Mesenchymal stem cell (in vitro differentiated cells and primary cell): ENCODE measurements at places on chromosomes 7 and 10.

- no peak for DNase-seq
Measured at GRCh38 chr10:3975016-3975415, 190.0 kb upstream of the KLF6 start.

GRCh38 chr10:29465384-29465783 lies 169.4 kb downstream of the SVIL start:
- DNase-seq, result no peak

DNA sequence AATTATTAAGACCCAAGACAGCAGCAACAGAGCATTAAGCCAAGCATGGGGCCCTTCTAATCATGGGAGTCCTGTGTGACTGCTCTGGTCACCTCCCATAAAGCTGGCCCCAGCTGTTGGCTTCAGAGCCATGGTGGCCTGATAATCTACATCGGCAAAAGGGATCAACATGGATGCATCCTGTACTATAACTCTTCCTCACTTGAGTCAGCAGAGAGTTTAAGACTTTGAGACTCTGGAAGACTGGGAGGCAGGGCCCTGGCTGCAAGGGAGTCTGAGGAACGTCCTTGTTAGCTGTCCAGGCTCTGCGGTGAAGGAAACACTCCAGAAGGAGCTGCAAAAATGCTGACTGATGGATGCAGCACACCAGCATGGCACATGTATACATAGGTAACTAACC lies 95.0 kb upstream of the KIAA1217 start:
- DNase-seq, result no peak

- peak; percentile 23 for DNase-seq
Measured at GRCh38 chr7:16817536-16817935, 12.7 kb upstream of the AGR2 start.

GRCh38 chr7:97116308-97116707 lies 1.2 kb upstream of the SDHAF3 start:
- DNase-seq, result no peak

- DNase-seq, result peak; percentile 32
Measured at GRCh38 chr10:78937800-78938694, 130.7 kb upstream of the ZMIZ1 start.

DNA sequence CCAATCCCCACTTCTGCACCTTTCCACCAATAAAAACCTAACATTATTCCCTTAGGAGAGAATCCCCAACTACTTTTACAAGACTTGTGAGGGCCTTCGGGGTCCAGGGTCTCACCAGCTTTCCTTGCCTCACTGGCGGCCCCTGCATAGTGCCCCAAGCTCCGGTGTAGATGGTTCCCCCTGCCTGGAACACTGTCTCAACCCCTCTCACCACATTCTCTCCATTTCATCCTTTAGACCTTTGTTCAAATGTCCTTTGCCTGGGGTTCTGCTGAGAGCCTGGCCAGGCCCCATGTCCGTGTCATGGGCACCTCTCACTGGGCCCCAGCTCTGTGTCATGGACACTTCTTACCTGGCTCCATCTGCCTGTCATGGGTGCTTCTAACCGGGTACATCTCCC lies 64.5 kb upstream of the SORCS3 start:
- DNase-seq, result no peak

DNA sequence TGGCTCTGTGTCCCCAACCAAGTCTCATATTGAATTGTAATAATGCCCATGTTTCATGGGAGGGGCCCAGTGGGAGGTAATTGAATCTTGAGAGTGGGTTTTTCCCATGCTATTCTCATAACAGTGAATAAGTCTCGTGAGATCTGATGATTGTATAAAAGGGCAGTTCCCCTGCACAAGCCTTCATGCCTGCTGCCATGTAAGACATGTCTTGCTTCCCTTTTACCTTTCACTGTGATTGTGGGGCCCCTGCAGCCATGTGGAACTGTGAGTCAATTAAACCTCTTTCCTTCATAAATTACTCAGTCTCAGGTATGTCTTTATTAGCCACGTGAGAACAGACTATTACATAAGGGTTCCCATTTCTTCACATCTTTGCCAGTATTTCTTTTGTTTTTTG lies 97.1 kb upstream of the CPXM2 start:
- no peak for DNase-seq

- peak; percentile 41 for DNase-seq
Measured at GRCh38 chr10:36017137-36017536, 375.0 kb upstream of the FZD8 start.

DNA sequence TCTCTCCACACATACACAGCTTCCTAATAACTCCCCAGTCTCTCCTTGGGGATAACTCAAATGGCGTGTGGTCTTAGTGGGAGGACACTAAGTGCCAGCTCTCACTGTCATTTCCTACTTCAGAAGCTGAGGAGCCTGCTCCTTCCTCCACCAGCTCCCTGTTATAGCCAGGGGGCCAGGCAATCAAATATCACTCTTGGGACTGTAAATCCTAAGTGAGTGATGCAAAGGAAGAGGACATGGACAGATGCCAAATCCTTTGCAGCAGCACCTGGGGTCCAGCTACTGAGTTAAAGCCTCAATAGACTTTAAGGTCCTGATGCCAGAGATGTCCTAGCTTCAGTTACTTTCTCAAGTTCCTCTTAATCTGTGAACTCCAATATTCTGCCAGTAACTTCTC lies 34.1 kb downstream of the SEM1 start:
- DNase-seq, result no peak

DNA sequence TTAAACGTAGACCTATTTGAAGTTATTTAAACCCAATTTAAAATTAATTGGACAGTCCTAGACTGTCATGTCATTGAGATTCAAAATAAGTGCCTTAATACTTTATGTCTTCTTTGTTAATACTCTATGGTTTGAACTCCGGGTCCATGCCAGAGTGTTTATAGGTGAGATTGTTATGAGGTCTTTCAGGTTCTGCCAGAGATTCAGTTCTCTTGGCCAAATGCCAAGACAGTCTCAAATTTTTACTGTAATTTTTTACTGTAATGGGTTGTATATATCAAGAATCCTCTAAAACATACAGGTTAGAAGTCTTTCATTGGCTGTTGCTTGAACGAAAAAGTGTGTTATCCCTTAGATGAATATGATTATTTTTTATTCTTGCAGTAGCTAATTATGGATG lies 3.9 kb downstream of the ADD3 start:
- no peak for DNase-seq

GRCh38 chr10:2974503-2975207 lies 92.7 kb upstream of the PFKP start:
- DNase-seq, result no peak

DNA sequence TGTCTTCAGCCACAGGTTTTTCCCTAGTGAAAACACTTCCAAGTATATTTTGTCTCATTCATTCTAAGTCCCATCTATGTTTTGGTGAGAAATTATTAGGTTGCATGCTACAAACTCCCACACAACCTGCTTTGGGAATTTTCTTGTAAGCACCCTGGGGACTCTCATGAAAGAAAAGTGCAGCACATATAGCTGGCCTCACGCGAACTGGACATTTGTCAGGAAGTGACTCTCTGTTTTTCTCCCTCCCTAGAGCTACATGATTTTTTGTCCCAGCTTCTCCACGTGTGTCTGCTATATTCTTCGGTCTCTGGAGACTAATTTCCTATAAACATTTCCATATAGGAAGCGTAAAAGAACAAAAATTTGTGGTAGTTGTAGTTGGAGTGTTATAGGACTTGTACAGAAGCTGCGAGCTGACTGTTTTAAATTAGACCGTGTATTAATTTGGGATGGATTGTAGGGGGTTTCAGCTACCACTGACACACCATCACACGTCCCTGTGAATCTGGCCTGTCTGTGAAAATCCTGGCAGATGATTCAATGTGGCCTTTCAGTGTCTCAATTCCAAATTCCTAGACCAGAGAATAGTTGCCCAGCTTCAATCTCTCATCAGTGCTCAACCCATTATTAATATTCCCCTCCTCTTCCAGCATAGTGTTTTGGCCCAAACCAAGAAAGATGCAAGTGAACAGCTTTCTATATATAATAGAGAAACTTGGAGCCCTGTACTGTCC lies 40.2 kb downstream of the ARL4A start:
- DNase-seq, result peak; percentile 41

GRCh38 chr7:155553871-155554270 lies 7.5 kb upstream of the CNPY1 start:
- no peak for DNase-seq

DNA sequence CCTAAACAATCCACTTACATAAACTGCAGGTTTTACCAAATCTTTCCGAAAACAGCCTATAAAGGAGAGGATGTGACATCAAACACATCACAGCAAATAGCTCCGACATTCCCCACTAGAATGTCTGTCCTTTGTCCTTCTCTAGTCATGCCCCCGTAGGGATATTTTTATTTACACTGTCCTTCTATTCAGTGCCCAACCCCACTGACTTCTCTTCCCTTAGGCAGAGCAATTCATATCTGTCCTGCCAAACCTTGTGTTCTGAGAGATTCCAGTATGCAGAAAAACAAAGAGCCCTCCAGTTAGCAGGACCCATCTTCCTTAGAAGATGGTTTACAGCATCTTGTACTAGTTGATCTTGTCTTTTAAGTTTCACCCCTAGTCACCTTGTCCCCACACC lies 5.4 kb upstream of the GLI3 start:
- no peak for DNase-seq

- DNase-seq, result no peak
Measured at GRCh38 chr10:129343141-129343540, 123.9 kb upstream of the MGMT start.

GRCh38 chr7:118080947-118081346 lies 103.0 kb upstream of the LSM8 start:
- peak; percentile 82 for DNase-seq

DNA sequence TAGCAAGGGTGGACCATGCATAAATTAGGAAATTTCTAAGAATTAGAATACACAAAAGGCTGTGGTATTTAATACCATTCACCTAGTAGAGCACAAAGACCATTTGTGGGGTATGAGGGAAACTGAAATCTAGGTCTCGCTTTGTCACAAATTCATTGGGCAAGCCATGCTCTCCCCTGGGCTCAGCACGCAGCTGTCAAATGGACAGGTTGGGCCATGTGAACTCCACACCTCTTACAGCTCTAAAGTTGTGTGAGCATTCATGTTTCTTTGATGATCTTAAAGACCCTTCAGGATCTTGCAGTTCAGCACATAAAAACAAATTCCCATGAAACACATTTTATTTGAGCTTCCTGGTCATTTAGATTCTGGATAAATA lies 121.3 kb downstream of the CHN2 start:
- DNase-seq, result no peak

- DNase-seq, result peak; percentile 44
Measured at GRCh38 chr10:110141185-110141584, 66.2 kb upstream of the MXI1 start.

DNA sequence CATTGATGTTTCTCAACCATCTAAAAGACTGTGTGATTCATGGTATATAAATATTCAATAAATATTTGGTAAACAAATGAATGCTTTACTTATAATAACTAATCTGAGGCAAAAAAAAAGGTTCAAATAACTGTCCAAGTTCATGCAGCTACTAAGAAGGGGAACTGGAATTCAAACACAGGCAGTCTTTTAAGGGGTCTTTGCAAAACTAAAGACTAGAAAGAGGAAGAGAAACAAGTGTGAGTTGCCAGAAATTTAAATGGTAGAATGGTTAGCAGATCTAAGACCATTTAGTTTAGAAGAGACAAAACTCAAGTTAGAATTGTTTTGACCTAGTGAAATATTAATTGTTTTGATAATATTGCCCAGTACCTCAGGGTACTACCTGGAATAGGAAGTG lies 642.0 kb upstream of the LRRN3 start:
- no peak for DNase-seq

DNA sequence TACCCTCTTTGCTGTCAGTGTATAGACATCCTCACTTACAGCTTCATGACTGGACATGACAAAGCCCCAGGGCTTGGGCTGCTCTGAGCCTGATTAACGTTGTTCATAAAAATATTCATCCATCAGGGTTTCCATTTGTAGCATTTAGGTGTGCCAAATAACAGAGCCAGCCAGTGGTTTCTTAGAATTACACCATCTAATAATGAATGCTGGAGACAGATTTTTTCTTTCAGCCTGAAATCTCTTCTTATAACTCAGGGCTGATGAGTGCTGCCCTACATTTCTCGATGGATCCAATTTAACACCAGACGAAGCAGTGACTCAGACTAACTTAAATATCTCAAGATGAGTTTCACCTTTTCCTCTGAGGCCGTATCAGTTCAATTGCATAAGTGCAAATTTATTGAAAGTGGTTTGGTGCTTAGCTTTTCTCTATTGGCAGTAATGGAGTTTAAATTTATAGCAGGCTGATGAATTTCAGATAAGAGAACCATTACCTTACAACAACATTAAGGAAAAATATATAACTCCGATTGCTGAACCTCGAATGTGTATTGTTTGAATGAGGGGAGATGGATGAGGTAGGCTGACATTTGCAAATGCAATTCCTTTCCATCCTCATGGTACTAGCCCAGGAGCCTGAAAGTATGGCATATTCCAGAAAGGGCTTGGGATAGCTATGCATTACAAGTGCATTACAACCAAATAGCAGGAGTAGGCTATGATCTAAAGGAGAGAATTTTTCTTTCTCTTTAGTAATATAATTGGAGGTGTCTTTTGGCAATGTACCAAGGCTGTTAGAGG lies 900.6 kb downstream of the KCNMA1 start:
- no peak for DNase-seq

DNA sequence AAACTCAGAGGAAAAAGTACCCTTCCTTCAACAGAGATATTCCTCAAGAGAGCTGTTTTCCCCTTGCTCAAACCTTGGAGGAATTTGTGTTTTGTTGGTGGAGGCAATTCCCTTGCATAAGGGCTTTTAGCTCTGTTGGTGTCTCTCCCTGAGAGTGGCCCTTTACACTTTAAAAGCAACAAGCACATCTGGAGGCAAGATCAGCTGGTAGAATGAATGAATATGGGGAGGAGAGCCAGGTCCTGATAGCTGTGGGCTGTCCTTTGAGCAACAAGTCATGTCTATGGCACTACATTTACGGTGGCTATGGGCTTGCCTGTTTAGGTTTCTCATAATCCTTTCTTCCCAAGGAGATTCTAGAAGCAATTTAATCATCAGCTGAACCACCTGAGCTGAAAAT lies 384.0 kb downstream of the SORCS3 start:
- no peak for DNase-seq
